ENCODE measurements at places on chromosomes 7 and 10.

DNA sequence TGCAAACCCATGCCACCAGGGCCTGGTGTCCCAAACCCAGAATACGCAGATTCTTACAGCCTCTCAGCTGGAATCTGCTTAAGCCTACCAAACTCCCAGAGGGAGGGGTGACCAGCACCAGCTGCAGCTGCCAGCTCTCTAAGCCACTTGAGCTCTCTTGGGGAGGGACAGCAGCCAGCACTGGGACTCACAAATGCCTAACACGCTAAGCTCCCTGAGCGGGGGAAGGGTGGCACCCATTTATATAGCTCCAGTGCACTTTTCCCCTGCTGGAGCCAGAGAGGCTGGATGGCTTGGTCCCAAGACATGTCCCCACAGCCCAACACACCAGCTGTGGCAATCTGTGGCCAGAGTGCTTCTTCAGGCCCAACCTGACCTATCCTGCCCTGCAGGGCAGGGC, 326.8 kb upstream of the NRG3 start:
- no peak for DNase-seq

DNA sequence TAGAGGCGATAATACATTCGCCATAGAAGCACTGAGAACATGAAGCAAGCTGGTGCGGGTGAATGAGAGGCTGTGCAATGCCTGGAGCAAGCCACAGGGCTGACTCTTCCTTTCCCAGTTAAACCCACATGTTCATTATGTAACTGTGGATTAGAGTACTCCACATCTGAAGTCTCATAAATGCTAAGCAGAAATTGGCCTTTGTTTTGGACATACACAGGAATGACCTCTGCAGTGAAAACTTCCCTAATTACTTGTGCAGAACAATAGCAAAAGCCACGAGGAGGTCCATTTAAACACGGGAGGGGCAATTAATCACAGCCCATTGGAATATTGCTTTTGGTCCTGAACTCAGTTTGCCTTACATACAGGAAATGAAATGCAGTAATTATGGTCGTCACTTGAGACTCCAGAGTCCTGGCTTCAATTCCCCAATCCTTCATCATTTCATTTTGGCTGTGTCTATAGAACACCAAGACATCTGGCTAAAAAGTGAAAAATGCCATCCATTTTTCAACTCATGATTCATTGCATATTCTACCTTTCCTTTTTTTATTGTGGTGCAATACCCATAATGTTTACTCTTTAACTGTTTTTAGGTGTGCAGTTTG, 78.7 kb upstream of the CXCL12 start:
- DNase-seq, result no peak

GRCh38 chr7:44964384-44964830, 14.4 kb downstream of the MYO1G start:
- DNase-seq, result peak; percentile 15

DNA sequence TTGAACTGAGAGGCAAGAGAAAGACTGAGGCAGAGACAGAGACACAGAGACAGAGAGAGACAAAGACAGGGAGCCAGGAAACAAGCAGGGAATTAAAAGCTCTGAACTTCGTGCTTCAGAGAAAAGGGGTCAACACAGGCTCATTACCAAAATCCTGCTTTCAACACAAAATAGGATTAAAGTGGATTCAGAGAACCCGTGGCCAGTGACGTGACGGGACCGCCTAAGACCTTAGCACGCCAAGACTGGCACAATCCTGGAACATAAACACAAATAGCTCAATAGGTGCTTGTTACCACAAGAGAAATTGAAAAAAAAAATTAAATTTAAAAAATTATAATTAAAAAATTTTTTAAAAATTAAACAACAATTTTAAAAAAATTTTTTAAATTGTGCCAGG, 21.5 kb downstream of the ASB13 start:
- no peak for DNase-seq

GRCh38 chr10:30357806-30358205, 8.7 kb upstream of the MTPAP start:
- DNase-seq, result no peak

GRCh38 chr10:118409295-118409694, 67.2 kb upstream of the FAM204A start:
- no peak for DNase-seq

- DNase-seq, result no peak
These were observed 26.7 kb downstream of the ZCWPW1 start for GRCh38 chr7:100401811-100402210.

DNA sequence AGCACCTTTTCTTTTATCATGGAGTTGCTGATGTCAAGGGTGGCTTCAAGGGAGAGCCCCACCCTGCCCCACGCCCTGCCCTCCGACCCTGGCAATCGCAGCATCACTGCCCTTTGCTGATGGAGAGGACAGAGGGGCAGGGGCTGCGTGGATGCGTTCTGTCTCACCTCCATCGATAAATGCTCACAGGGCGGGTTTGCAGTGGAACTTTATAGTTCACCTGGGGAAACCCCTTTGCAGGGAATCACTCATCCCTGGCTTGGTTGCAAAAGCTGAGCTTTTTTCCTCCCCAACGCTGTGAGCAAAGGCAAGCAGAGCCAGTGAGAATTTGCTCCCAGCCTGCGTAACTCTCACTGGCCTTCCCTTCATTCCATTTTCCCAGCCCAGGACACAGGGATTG, 176.8 kb downstream of the WDR37 start:
- DNase-seq, result no peak

DNA sequence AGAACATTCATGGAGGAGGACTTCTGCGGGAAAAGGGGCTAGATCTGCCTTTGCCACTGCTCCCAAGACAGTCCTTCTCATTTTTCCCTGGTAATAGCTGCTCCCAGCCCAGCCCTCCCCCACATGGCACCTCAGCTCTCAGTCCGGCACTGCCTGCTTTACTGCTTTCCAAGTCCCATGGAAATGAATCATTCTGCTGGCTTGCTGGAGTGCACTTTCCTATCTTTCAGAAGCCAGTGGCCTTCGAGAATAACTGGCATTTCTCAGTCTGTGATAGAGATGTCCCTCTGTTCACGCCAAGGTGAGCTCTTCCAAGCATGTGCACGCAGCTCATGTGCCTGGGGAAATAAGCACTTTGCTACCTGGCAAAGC, 61.4 kb downstream of the SYPL1 start:
- no peak for DNase-seq

GRCh38 chr7:73739387-73739767, 775 bp upstream of the ABHD11 start:
- no peak for DNase-seq

- no peak for DNase-seq
These were observed 515 bp downstream of the TBX20 start for GRCh38 chr7:35253460-35253709.

DNA sequence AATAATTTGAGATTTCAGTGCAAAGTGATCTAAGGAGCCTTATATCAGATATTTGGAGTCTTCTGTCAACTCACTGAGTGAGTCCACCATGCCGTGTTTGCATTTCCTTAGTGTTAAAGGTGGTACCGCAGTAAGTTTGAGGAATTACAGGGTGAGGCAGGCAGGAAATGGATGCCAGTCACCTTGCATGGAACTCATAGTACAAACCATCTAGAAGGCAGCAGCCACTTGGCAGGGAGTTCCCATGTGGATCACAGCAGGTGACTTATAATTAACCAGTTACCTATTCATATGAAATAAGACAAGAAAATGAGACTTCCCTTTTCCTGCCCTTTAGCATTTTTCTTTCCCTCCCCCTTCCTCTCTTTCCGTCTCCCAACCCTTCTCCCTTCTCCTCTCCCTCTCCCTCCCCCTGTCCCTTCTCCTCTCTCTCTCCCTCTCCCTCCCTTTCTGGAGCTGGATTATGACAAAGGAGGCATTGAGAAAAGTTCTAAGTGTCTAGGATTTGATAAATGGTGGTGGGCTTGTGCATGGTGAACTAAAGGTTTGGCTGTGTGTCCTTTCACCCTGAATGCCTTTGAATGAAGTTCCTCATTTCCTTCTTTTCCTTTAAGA, 94.1 kb downstream of the LRRC4 start:
- DNase-seq, result no peak

- no peak for DNase-seq
These were observed 6.5 kb upstream of the LEP start for GRCh38 chr7:128234476-128235026.

DNA sequence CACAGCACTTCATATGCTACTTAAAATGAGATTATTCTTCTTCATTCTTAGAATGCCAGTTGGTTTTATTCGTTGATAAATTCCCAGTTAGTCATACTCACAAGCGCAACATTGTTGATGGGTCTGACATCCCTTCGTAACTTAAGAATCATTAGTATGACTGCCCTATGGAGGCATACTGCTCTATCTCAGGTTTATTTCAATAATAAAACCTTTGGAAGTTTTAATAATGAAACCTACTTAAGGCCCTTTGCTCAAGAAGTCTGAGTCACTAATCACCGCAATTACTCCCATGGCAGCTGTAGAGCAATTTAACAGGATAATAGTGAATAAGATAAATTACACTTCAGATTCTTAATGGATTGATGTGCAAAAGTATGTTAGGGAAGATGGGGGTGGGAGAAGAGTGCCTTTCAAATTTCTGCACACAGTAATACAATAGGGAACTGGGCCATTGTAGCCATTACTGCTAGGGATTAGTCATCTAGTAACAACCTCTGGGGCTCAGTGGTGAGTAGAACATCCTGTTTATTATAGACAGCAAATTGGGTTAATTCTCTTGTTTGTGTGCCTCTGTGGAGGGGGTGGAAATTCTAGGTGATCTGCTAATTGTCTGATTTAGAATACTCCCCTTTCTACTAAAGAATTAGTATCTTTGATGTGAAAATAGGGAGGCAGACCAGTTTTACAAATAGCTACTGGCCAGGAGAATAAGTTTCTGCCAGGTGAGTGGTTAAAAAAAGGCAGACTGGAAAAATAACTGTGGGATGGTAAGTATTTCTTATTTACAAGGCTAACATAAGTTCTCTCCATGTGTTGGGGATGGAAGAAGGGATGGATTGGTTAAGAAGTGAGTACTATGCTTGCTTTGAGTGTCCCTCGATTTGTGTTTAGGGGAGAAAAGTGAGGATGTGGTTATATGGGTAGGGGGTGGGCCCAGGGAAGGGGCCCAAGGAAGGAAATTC, 74.5 kb upstream of the VKORC1L1 start:
- DNase-seq, result no peak

- no peak for DNase-seq
These were observed 22.2 kb downstream of the ZNF467 start for GRCh38 chr7:149751043-149751775.

GRCh38 chr10:110395350-110396283, 90.9 kb upstream of the SMNDC1 start:
- peak; percentile 51 for DNase-seq

DNA sequence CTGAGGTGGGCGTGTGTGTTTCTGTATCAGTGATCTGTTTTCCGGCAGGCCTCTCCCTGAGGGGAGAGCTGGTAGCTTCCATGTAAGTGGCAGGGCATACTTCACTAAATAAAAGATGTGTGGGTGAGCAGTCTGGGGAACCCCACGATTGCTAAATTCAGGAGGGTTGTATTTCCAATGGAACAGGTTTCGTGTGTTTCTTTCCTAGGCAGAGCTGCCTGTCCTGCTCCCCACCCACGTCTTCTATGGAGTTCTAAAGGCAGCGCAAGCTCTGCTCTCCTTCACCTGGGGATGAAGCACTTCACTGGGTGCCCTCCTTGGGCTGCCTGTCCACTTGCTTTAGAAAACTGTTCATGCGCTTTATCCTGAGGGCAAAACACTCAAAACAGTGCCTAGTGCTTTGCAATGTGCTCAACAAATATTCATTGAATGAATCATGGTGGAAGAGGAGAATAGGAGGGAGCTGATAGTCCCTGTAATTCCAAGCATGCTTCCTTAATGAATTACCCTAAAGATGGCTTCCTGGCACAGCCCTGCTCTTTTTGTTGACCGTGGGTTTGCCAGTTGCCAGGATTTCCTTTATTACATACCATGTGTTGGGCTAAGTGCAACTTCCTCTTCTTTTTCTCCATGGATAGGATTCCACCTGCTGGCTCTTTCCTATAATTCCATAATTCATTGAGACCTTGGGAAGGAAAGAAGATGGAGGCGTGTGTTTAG, 50.6 kb upstream of the SRPK2 start:
- DNase-seq, result no peak

DNA sequence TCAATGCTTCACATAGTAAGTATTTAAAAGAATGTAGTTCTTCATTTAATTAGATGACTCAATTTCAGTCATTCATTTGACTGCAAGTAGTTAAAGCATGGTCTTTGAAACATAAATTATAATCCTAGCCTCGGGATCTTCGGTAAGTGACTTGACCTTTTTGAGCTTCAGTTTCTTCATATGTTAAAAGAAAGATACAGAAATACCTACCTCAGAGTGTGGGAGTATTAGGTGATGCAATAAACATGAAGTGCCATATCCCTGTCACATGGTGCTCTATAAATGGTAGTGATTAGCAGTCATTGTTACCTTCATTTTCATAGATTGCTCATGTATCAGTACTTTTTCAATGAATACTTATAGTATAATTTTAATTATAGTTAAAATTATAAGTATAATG, 31.2 kb upstream of the UMAD1 start:
- no peak for DNase-seq

GRCh38 chr7:92296880-92297445, 51.2 kb downstream of the ANKIB1 start:
- DNase-seq, result no peak

GRCh38 chr7:23863209-23863787, 153.3 kb downstream of the STK31 start:
- peak; percentile 14 for DNase-seq

GRCh38 chr10:1149793-1150637, 93.8 kb downstream of the WDR37 start:
- peak; percentile 23 for DNase-seq

GRCh38 chr10:66555061-66555460, 370.8 kb upstream of the LRRTM3 start:
- DNase-seq, result no peak

DNA sequence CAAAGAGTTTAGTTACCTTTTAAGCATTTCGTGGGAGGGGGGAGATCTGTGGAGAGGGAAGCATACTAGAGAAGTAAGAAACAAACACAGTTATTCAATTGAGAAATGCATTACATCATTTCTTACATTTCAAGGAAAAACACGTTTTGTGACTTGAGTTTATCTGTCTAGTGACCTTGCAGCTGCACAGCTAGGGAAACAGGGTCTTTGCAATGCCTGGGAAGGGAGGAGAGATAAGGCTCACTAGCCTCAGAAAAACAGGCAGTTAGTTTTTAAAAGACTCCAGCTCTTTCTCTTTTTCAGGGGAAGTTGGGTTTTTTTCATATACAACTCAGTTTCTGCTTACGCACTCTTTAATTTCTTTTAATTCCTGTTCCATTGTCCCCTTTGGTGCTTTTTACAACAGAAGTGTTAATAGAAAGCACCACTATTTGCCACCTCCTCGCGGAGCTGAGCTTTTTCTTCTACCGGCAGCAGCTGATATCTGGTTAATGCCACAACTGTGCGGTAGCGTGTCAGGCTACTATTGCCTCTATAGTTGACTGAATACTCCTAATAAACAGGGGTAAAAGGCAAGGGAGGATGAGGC, 5.6 kb downstream of the CYP3A43 start:
- DNase-seq, result no peak

Data from activated naive CD8-positive, alpha-beta T cell treated with anti-CD3 and anti-CD28 coated beads, Interleukin-2, amount 50 U/mL, for 24 hours (primary cell).